ENCODE measurements at places on chromosomes 7 and 10.

GRCh38 chr7:85564861-85565260 is 378.0 kb upstream of the SEMA3D start:
- no peak for DNase-seq

DNA sequence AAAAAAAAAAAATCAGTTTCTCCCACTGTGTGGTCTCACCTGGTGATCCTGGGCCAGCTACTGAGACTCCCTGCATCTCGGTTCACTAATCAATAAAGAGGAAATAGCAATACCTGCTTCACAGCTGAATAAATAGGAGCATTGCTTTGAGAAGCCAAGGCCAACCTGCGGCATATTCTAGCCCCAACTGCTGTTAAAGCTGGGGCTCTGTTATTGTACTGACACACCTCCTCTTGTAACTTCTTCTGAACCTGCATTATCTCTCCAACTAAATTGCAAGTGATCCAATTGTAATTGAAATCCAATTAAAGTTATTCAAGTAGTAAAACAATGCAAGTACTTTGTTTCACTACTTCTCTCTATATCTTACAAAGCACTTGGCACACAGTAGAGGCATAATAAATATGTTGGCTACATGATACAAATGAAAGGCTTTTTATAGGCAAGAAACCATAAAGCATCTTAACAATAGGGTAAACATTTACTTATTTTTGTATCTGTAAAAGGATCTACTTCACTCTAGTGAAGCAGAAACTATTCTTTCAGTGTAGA is 38.4 kb downstream of the AMPH start:
- DNase-seq, result no peak

- DNase-seq, result no peak
Observed at GRCh38 chr10:23403719-23404118, 35.2 kb upstream of the OTUD1 start.

GRCh38 chr7:97971120-97971989 is 18.6 kb downstream of the OCM2 start:
- peak; percentile 65 for DNase-seq

- DNase-seq, result no peak
Observed at GRCh38 chr10:8224591-8224990, 170.1 kb downstream of the GATA3 start.

All from activated effector memory CD4-positive, alpha-beta T cell treated with anti-CD3 and anti-CD28 coated beads, Interleukin-2, amount 50 U/mL, for 16 hours (primary cell).